ENCODE measurements at places on chromosomes 5 and 9.

DNA sequence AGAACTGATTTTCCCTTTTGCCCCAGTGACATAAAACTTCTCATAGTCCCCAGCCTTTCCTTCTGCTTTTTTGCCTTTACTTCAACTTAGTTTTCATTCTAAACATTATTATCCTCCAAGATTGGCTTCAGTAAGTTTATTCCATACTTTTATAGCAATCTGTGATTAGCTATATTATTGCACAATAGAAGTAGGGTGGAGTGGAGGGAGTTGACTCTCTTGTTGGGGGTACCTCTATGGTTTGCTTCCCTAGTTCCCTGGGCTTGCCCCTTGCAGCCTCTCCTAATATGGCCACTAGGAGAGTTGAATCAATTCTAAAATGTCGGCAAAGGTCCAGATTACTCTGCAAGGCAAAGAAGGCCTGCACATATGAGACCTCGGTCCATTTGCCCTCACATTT is 36.4 kb upstream of the TYRP1 start:
- DNase-seq = no peak

GRCh38 chr9:133334161-133334560 is 1.8 kb downstream of the SURF6 start:
- DNase-seq = no peak

GRCh38 chr5:16957304-16958196 is 21.5 kb upstream of the MYO10 start:
- DNase-seq = no peak

GRCh38 chr5:83632874-83633273 is 87.8 kb downstream of the HAPLN1 start:
- DNase-seq = no peak

DNA sequence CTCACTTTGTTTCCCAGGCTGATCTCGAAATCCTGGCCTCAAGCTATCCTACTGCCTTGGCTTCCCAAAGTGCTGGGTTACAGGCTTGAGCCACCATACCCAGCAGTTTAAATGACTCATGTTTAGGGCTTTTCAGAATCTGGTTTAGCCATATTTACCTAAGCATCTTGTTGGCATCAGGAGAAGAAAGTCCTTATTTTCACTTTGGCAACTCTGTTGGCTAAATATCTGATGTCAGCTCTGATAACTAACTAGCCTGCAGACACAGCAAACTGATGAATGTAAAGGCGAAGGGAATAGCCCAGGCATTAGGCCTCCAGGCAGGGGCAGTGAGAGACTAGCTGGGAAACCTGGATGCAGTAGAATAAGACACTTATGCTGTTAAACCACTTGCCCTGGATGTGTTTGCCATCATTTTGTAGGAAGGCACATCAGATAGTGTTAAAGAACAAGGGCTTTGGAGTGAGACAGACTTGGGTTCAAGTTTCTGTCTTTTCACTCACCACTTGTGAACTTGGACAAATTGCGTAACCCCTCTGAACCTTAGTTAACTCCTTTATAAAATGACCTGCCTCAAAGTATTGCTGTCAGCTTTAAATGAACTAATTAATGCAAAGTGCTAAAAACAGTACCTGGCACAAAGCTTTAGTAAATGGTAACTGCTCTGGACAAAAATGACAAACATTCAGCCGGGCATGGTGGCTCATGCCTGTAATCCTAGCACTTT is 34.7 kb upstream of the GARNL3 start:
- DNase-seq = no peak

DNA sequence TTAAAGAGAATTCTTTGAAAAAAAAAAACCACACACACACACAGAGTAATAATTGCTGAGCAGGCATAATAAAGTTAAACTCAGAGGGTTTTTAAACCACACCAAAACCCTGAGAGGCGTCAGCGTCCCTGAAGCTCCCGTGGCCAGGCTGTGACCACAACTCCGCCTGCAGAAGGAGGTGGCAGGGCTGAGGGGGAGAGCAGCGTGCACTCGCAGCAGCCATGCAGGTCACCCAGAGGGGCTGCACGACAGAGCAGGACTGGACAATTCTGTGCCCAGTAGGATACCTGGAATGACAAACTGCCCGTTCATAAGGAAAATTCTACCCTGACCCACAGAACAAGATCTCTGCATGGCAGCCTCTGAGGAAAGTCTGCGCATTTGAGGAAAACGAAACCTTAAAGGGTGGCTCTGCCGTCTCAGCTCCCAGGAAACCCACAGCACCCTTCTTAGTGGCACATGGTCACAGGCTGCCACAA is 44.0 kb downstream of the ROR2 start:
- no peak for DNase-seq

- DNase-seq = no peak
These were observed 236.8 kb upstream of the IRX4 start for GRCh38 chr5:2119573-2119972.

- no peak for DNase-seq
These were observed 243.2 kb downstream of the ELAVL2 start for GRCh38 chr9:23582836-23583235.

DNA sequence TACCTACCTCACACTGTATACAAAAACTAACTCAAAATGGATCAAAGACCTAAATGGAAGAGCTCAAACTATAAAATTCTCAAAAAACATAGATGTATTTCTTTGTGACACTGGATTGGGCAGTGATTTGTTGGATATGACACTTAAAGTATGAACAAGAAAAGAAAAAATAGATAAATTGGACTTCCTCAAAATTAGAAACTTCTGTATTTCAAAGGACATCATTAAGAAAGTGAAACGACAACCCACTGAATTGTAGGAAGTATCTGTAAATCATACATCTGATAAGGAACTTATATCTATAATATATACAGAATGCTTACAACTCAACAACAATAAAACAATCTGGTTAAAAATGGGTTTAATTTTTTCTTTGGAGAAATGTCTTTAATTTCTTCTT is 96.7 kb downstream of the NRG2 start:
- no peak for DNase-seq

Data from NT2/D1 (cell line).